ENCODE measurements at places on chromosomes 13 and 19.
A peak's percentile ranks its signal among the peaks of the same experiment; 100 is the strongest.

- DNase-seq, result no peak
These were observed 8.1 kb upstream of the RABAC1 start for GRCh38 chr19:41967054-41967783.

- DNase-seq, result no peak
These were observed 348.1 kb upstream of the MIR17HG start for GRCh38 chr13:90999401-90999800.

DNA sequence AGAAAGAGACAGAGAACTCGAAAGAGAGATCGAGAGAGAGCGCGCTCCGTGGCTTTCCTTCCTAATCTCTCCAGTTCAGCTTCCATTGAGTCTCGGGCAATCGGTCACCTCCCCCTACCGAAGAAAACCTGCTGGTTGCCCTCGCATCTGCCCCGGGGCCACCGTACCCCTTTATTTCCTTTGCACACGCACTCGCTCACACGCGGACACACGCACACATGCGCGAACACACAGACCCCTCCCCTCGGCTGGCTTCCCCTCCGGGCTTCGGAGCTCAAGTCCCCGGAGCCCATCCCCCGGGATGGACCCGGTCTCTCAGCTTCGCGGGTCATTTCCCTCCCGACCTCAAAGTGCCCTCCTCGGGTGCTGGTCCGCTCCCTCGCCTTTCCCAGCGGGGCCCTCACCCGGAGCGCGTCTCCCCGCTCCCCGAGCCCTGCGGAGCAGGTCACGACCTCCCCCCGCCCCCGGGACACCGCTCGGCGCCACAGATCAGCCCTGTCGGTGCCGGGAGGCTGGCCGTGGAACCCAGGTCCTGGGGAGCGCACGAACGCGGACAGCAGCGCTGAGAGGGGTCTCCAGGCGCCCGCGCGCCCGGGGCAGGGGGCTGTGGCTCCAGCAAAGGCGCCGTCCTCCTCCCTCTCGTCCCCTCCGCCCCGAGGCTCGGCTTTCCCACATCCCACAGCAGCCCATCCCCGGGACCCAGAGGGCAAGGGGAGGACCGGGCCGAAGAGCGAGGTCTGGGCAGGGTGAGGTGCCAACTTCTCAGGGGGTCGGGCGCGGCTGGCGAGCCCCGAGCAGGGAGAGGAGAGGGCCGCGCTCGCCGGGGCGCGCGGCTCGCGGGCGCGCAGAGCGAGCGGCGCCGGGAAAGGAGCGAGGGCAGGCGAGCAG is 1.8 kb downstream of the DACH1 start:
- DNase-seq, result no peak

DNA sequence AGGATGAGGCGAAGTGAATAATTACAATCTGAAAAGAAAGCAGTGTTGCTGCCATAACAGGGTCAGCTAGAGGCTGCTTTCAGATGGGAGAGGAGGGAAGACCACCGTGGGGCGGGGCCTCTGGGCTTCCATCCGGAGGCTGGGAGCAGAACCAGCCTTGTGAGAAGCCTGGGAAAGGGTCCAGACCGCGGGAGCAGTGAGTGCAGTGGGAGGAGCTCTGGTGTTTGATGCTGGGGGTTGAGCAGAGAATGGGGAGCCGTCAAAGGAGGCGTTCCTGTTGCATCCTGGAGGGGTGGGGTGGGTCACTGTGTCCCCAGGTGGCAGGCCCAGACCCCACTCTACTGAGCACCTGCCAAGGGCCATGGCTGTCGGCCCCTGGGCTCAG is 18.1 kb downstream of the NKPD1 start:
- no peak for DNase-seq

- no peak for DNase-seq
These were observed 59.1 kb upstream of the MRI1 start for GRCh38 chr19:13705201-13705600.

DNA sequence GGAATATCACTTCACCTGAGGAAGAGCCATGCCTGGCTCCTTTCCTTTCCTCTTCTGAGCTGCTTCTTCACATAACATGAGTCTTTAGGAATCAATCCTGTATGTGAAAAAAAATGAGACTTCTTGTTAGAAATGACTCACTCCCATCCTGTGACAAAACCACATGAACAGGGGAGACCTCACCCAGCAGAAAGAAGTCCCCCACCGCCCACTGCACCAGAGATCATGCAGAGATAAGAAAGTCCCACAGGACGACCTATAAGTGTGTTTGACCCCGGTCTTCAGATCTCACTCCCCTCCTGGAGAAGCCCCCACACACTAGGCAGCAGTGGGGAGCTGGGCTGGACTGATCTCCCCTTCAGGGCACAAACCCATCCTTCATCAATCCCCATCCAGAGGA is 7.8 kb downstream of the ZNF600 start:
- DNase-seq, result peak; percentile 37

DNA sequence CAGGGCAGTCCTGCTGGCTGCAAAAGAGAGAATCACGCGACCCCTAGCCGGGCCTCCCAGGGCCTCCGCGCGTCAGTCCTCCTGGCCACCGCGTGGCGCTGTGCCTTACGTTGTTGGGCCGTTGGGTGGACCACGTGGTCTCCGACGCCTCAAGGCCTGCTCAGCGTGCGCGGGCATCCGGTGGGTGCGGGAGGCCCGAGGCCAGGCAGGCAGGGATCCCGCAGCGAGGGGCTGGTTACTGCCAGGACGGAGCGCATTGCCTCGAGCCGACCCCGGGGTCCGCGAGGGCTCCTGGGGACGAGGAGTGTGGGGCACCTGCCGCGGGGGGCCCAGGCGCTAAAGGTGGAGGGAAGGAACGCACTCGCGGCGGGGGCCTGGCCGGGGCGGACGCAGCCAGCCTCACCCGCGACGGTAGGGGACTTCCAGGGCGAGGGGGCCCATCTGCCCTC is at the start of gene TDRD12:
Gene TDRD12, plus strand, starts transcription at position 157 of the 449 bp plus-strand sequence. CDS start 306 bp downstream, outside the sequence.
- no peak for DNase-seq
